ENCODE measurements at places on chromosomes 3 and 15.

DNA sequence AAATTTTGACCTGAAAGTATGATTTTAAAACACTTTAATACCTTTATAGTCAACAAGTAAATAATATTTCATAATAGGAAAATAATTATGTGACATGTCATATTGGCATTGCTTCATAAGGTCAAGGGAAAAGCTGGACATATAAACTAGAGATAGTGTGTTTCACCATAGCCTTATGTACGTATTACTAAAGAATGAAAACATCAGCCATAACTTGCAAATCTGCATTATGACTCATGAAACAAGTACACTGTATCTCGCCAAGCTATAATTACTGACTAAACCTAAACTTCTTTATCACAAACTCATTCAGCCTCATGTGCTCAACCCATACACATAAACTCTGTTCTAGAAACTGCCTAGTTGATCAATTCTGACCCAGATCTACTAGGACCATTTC lies 950.1 kb downstream of the FHIT start:
- no peak for DNase-seq

DNA sequence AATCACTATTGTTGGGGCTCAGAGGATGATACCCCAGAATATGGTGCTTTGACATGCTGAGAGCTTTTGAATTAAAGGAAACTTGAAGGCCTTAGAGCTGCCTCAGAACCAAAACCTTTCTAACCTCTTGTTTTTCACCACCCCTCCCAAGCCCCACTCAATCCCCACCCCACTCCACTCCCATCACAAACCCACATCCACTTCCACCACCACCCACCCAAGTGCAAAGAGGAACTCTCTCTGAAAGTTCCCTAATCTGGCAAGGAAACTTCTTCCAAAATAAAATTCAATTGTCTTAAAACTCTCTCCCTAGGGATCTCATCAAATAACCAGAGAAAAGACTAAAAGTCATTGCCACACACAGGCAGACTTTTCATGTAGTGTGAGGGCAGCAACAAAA lies 301.2 kb upstream of the ARHGEF26 start:
- no peak for DNase-seq

GRCh38 chr3:42129014-42129953 lies 38.1 kb downstream of the TRAK1 start:
- DNase-seq: no peak

- DNase-seq: no peak
Observed at GRCh38 chr3:85258819-85259218, 300.0 kb downstream of the CADM2 start.

- DNase-seq: no peak
Observed at GRCh38 chr3:36714343-36715086, 49.8 kb downstream of the DCLK3 start.

- no peak for DNase-seq
Observed at GRCh38 chr15:62785881-62786828, 256.4 kb upstream of the TPM1 start.

DNA sequence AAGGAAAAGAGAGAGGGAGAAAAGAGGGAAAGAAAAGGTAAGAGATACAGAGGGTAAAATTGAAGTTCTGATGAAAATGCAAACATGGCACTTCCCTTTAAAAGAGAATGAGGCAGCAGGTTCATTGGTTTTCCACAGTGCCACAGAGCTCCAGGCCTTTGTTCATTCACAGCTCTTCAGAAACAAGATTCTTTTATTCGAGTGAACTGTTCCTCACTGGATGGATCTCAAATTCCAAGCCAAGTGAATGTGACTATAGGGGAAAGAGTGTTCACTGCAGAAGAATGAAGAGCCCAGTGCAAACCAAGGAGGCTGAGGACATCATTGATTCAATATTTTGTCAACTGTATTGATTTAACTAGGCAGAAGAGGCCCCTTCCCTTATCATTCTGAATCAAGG lies 280.3 kb upstream of the PROK2 start:
- no peak for DNase-seq

GRCh38 chr15:20344601-20345400 lies 196.8 kb downstream of the GOLGA6L6 start:
- DNase-seq: no peak

- no peak for DNase-seq
Observed at GRCh38 chr3:51678641-51679040, 7.6 kb downstream of the TEX264 start.

- DNase-seq: peak; percentile 75
Observed at GRCh38 chr3:11582191-11582968, 61.3 kb downstream of the VGLL4 start.

- no peak for DNase-seq
Observed at GRCh38 chr3:39718674-39719595, 90.5 kb upstream of the MYRIP start.

DNA sequence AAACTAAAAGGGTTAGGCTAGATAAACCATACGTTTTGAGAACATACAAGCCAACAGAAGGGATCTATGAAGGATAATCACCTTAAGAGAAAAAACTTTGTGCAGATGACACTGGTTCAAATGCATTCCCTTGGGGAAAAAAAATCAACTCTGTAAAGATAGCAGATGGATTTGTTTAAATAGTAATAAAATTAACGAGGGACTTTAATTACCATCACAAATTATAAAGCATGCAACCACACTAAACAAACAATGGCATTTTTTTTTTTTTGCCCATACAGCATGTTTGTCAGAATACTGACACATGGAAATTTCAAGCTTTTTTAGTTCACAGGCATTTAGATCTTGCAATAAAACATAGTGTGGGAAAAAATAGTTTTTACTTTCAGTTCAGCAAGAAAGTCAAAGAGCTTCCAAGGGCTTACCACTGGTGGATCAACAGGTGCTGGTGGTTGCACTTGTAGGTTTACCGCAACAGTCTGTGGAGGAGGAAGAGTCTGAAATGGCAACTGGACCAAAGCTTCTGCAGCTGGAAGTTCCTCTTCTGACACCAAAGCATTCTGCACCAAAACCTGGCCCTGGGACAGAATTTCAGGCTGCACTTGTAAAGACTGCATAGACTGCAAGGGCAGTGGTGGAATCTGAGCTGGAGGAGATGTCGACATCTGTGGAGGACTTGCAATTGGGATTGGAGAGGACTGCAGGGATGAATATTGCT lies 53.1 kb downstream of the PHC3 start:
- no peak for DNase-seq

Measured in renal cortex interstitium (tissue), 15 donors.